ENCODE measurements at places on chromosomes 2 and 18.

- DNase-seq, result no peak
These were observed 56.7 kb upstream of the RAB6C start for GRCh38 chr2:129922571-129923264.

DNA sequence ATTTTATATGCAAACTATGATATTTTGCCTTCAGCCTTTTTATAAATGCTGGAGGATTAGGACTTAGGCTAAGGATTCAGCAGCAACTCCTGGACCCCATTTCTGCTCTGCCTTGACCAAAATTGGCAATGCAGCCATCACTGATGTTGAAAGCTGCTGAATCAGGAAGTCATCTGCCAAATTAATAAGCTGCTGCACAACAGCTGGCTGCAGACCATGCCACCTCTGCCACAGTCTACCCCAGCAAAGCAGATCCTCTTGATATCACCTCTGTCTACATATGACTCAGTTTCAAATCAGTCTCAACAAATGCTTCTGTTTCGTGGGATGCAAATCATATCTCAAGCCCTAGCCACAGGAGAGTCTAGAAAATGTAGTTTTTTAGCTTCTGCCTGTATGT lies 7.1 kb upstream of the SOS1 start:
- DNase-seq, result no peak

DNA sequence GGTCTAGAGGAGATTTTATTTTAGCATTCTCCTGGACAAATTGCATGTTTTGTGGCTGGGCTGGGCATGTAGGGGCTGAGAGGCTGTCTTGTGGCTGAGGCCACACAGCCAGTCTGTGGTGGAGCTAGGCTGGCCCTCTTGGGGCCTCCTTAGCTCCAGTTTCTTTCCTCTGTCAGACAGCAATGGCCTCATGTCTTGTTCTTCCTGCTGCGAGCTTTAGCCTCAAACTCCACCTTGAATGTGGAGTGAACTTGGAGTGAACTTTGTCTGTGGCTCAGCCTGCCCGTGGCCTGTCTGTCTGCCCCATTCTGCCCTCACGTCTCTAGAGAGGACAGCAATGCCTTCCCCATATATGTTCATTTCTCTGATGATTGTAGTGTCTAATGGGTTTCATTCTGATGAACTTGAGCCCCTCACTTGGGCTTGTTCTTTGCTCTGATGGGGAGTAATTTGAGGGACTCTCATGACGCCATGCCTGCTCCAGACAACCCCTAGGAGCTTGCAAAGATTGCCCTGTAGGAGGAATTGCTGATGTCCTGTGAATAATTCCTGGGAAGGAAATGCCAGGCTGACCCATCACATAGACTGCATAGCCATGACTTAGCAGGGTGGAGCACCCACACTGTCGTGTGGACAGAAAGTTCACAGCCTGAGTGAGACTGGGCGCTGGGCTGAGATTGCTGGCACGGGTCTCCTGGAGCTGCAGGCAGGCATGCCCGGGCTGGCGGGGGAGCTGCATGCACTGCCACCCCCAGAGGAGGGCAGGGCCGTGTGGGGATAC lies 42.6 kb downstream of the ASAP2 start:
- no peak for DNase-seq

DNA sequence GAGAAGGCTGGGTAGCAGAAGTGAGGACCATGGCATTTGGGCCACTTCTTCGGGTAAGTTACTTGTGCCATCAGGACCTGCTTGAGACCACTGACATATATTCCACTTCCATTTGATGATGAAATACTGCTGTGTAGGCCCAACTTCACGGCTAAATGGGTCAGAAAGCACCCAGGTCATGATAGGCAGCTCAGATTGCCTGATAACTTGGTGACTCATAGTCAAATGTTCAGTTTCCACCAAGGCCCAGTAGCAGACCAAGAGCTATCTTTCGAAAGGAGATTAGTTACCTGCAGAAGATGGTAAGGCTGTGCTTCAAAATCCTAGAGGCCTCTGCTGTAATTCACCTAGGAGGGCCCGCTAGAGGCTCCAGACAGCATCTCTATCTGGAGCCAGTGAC lies 31.8 kb upstream of the MEX3C start:
- no peak for DNase-seq

DNA sequence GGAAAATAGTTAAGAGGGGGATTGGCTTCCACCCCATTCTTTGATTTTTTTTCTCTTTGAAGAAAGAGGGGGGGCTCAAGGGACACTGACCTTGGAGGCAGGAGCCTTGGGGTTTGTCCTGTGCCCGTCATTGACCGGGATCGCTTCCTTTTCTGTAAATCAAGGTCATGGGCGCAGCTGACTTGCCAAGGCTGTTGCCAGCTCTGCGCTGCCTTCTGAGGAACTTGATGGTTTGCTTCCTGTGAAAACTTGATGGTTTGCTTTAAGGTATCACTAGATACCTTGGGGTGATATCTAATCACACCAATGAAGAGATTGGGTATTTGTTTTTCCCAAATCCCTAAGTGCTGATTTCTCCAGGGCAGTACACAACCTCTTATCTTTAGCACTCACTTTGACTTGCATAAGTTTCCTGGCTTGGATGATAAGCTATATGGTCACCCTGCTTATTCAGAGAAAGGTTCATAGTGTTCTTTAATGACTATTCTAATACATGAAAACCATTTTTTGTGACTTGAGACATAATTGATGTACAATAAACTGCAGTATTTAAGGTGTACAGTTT lies 56.0 kb downstream of the DGKD start:
- DNase-seq, result no peak

DNA sequence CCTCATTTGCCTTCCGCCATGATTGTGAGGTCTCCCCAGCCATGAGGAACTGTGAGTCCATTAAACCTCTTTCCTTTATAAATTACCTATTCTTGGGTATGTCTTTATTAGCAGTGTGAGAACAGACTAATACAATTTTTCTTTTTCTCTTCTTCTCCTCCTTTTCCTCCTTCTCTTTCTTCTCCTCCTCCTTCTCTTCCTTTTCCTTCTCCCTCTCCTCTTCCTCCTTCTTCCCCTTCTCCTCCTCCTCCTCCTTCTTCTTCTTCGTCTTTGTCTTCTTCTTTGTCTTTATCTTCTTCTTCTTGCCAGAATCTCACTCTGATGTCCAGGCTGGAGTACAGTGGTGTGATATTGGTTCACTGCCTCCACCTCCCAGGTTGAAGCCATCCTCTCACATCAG lies 20.2 kb downstream of the SKA1 start:
- no peak for DNase-seq

- no peak for DNase-seq
These were observed 322.4 kb downstream of the PTPRM start for GRCh38 chr18:7889515-7889914.

DNA sequence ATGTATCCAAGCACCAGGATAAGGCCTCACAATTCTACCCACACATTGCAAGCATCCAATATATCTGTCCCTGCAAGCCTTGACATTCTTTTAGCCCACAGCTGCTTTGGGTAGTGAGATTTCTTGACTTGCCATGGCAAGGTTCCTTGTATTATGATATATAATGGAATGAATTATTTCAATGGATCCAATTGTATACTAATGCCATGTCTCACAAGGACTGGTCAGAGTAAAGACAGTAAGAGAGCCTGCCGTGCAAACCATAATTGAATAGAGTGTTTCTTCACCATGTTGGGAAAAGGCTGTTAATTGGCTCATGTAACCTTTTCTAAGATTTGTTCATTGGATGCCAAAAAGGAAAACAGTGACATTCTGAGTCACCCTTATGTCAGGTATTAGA lies 64.3 kb upstream of the RBBP8 start:
- DNase-seq, result no peak

- peak; percentile 61 for DNase-seq
These were observed 217.2 kb downstream of the TNS1 start for GRCh38 chr2:217785544-217786045.

DNA sequence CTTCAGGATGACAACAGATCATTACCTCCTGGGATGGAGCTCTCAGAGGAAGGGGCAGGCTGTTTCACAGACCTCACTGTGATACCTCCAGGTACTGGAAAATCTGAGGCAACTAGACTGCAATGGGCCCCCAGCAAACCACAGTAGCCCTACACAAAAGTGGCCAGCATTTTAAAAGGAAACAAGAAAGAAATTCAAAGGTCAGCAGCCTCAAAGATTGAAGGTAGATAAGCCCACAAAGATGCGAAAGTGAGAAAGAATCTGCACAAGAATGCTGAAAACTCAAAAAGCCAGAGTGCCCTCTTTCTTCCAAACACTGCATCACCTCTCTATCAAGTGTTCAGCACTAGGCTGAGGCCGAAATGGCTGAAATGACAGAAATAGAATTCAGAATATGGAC lies 499.5 kb upstream of the CHAC2 start:
- no peak for DNase-seq

DNA sequence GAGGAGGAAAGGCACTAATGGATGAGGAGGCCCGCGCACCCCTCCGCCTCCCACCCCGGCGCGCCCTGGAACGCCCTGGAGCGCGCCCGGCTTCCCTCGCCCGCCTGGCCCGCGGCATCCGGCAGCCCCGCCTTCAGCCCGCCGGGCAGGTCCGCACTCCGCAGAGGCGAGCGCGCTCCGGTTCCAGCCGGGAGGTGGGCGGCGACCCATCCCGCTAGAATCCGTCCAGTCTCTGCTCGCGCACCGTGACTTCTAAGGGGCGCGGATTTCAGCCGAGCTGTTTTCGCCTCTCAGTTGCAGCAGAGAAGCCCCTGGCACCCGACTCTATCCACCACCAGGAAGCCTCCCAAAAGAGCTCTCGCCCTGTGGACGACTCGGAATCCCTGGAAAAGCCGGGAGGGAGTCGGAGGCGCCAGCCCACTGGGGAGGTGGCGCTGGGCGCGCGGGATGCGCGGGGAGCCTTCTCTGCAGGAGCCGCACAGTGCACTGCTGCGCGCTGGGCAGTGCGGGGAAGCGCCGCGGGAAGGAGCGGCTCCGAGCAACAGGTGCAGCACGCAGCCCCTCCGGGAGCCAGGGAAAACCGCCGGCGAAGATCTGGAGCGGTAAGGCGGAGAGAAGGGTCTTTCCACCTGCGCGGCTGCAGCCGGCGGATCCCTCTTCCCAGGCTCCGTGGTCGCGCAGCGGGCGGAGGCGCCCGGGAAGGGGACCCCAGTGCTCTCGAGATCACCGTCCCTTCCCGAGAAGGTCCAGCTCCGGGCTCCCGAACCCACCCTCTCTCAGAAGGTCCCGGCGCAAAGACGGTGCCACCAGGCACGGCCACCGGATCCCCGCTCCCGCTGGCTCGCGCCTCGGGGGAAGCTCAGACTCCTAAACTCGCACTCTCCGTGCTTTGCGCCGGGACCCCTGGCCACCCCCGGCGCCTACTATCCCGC lies at the start of gene GALR1:
GALR1 (plus strand) TSS at position 280 of the 932 bp plus-strand sequence. CDS start 701 bp downstream, outside the sequence.
- DNase-seq, result peak; percentile 14

DNA sequence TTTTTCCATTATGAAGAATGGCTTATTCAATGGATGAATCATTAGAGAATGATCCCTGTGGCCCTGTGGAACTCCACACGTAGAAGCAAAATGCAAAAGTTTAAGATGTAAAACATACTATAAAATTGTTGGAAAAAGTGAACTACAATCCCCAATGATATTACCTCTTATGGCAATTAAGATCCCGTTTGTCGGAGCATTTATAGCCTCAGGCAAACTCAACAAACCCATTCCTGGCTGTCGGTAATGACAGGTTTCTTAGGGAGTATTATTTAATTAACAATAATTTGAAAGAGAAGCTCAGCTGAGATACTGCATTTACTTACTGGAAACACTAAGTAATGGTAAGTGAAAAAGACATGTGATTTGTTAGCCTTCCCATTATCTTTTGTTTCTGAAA lies 138.3 kb downstream of the CDH20 start:
- no peak for DNase-seq

DNA sequence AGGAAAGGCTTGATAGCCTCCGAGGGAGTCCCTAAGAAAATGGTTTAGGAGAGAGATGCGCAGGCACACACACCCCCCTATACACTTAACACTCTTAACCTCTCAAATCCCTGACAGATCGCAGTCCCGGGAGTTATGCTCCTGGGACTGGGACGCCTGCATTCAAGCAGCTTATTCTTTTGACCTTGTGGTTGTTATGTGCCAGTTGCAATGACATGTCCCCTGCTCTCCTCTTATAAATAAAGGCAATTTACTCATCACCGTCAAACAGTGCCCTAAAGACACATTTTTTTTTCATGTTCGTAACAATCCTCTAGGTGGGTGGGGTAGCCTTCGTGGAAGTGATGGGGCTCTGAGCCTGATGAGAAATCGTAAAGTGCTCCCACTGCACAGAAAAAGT lies 162.2 kb downstream of the LRRC30 start:
- DNase-seq, result no peak

DNA sequence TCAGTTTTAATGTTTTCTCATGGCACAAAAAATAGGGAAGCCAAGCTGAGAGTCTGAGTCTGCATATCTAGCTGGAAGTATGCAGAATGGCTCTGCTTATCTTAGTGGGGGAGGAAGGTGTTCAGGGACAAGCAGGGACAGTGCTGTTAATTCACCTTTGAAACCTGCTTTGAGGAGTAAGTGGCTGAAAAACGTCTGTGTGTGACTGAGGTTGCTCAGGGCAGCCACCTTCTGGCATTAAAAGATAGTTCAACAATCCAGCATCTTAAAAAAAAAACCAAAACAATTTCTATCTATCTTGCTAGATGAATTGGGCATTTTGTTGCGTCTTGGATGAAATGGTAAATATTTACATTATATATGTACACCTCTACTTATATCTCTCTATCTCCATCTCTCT lies 2.0 kb upstream of the TRPM8 start:
- no peak for DNase-seq

GRCh38 chr2:119181391-119181790 lies 22.8 kb upstream of the C1QL2 start:
- no peak for DNase-seq

DNA sequence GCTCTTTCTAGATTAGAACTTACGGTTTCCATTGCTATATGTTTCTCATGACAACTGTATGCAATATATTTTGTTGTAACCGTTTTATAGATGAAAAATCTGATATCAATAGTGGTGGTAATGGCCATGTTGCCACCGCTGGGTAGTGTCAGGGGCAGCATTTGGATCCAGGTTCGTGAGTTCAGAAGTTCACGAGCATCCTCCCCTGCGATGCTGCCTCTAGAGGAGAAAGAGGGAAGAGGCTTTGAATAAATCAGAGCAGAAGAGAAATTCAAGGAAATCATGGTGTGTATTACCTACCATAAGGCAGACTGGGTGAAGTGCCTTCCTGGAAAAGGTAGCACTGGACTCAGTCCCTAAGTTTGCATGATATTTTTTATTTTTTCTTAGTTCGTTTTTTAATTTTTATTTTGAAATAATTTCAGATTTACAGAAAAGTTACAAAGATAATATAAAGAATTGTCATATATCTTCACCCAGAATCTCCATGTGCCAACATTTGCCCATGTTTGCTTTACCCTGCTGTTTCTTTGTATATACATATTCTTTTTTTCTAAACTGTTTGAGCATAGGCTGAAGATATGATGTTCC lies 3.3 kb upstream of the ZBTB7C start:
- DNase-seq, result no peak

GRCh38 chr2:78020491-78020890 lies 498.3 kb upstream of the LRRTM4 start:
- no peak for DNase-seq

Measured in GM12891 (cell line).